Stimulated activated naive CD8-positive, alpha-beta T cell treated with anti-CD3 and anti-CD28 coated beads, Interleukin-15, amount 100 ng/mL, for 72 hours (primary cell): ENCODE measurements at places on chromosomes 2 and 18.

DNA sequence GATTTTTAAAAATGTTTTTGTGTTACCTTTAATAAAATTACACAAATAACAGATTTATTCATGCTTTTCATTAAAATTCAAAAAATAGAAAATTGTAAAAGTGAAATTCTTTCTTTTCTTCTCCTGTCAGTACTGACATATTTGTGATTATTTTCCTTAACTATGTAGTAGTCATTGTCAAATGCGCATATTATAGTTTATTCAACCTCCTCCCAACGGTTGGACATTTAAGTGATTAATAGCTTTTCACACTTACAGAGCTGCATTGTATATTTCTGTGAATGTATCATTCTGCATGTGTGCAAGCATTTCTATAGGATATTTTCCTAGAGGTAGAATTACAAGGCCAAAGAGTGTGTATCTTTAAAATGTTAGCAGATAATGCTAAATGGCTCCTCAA is 259.2 kb downstream of the SH3BP4 start:
- no peak for DNase-seq

GRCh38 chr2:182649316-182649715 is 66.7 kb upstream of the DNAJC10 start:
- DNase-seq, result no peak

GRCh38 chr2:43054367-43054766 is 172.0 kb downstream of the ZFP36L2 start:
- DNase-seq, result no peak

- no peak for DNase-seq
These were observed 88.1 kb upstream of the ZEB2 start for GRCh38 chr2:144607891-144608521.

DNA sequence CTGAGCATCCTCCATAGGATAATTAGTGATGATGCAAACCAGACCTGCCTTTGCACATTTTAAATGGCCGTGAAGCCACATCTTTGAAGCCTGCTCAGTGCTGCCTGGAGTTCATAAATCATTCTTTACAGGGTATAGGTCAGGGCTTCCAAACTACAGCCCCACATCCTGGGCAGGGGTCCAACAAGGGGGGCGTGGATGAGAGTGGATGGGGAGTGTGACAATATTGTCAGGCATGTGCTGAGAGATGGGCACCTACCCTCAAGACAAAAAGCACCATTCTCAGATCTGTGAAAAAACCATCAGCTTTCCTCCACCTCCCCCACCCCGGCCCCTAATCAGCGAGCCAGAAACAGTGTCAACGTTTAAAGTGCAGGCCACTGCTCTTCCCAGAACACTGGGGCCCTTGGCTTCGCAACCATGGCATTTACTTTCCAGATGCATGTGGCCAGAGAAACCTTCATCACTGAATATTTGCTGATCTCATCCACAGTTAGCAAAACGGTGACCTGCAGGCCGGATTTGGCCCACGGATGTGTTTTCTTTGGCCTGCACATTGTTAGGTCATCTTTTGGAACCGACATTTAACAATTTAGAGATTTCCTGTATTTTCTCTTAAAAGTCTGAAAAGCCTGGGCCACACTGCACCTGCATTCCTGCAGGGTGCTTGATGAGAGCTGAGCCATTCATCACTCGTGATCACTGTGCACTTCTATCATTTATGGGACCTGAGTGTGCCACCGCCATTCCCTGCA is 130.7 kb downstream of the ANKRD44 start:
- no peak for DNase-seq

DNA sequence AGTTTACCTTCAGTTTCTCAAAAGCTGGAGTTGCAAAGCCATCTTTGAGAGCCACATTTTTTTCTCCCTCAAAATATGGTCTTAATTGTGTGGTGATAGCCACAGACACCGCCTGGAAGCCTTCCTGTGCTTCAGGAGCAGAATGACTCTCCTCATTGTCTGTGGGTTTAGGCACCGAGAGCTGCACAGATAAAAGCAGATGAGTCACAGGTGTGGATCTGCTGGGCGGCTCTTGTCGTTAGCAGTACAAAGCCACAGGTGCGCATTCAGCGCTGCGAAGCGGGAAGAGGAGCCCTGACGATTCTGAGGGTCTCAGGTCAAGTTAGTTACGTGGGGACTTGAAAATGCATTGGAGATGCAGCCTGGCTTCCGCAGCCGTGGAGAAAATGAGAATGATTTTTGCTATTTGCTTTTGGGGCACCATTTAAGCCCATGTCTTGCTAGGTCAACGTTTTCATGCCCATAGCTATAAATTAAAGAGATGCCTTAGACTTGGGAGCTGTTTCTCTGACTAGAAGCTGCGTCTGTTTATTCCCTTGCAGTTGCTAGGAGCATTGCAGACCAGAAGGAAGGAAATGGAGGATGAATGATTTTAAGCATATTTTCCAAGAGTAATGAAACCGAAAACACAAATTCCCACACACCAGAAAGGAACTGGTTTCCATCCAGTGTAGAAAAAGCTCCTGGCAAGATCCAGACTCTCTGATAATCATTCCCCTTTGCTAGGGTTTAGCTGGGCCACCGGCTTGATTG is 51.5 kb downstream of the KLHL29 start:
- DNase-seq, result peak; percentile 65

GRCh38 chr2:234462218-234462992 is 34.5 kb downstream of the ARL4C start:
- no peak for DNase-seq

DNA sequence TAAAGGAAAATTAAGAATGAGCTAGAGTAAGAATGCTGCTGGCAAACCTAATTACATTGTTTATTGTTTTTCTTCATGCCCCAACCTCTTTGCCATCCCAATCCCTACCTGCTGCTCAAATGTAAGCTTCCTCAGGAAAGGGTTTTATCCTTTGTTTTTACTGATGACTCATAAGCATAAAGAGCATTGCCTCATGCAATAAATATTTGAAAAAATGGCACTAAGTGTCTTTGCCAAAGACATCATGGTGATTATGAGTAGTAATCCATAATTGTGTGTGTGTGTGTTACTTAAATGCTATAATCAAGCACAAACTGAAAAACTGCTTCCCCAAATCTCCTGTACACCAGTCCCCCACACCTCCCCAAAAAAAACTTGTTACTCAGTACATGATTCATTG is 53.4 kb downstream of the DNER start:
- no peak for DNase-seq

- DNase-seq, result no peak
These were observed 323.2 kb upstream of the SLC39A10 start for GRCh38 chr2:195333869-195334268.

DNA sequence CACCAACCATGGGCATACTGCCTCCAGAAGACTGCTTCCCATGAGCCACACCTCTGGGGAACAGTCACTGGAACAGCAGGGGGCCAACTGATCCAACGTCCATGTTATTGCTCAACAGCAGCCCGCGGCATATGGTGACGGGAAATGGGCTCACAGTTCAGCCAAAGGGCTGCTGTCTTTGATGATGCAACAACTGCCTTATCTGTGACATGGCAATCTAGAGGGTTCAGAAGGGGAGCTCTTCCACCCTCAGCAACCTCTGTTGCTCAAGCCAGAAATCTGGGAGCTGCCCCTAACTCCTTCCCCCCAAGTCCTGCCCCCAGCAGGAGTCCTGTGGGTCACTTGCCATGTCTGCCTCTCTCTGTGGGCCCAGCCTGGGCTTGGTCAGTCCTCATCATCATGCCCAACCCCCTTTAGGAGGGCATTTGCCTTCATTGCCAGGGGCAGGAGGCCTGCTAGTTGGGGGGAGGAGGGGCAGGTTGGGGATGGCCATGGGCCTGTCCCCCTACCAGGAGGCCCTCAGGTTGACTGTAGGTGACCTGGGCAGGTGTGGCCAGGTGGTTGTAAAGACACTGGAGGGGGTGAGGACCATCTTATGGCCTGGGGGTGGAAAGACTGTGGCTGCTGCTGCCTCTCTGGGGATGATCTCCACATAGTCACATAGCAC is 212.9 kb downstream of the CYP26B1 start:
- DNase-seq, result no peak

DNA sequence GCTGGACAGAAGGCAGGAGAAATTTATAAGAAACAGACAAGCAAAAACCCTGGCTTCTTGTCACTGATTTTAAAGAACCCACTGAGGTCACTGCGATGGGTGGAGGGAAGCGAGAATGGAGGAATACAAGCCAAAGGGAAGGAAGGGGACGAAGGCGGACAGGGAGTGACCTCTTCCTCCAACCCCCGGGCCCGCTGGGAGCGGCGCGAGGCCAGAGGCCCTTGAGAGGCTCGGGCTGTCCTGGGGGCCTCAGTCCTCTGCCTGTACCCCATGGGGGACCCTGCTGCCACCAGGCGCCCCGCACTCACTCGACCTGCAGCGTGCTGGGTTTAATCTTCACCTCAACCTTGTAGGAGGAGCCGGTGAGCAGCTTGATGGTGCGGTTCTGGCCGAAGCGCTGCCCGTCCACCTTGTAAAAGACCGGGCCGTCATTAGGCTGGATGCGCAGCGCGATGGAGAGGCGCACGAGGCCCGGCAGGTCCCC is 793 bp downstream of the CNRIP1 start:
- no peak for DNase-seq

DNA sequence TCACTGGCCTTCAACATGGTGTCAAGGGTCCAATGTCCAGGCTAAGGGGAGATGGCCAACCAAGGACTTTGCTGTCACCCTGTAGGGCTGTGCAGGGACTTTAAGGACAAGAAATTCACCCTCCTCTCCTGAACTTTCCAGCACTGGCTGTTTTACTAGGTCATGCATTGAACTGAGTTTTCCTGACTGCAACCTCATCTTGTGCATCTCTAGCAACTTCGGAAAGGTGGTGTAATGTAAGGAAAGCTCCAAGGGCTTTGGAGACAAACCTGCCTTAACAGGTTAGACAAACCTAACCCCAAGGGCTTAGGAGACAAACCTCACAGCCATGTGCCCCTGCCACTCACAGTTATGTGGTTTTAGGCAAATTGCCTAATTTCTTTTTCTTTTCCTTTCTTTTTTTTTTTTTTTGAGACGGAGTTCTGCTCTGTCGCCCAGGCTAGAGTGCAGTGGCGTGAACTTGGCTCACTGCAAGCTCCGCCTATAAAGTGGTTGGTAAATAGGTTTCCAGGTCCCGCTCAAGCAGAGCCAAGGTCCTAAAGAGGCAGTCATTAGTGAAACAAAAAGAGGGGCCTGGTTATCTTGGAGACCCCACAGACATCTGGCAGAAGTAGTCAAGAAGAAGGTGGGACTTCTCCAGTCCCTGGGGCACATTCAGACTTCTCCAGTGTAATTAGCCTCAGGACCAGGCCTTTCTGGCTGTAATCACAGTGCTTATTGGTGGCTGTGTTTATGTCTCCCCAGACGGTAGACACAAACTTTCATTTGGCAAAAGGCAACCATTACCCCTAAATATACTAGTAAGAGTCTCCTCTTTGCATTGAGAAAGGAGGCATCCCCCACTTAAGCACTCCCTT is 37.6 kb upstream of the PMAIP1 start:
- DNase-seq, result no peak

- peak; percentile 9 for DNase-seq
These were observed at the start of gene TFCP2L1 for GRCh38 chr2:121284463-121285449. TSS of gene TFCP2L1 (minus strand) at chr2:121285202. CDS start at chr2:121285109, 93 bp downstream.

GRCh38 chr2:22807872-22808271 is 577.1 kb upstream of the KLHL29 start:
- DNase-seq, result no peak

GRCh38 chr2:237915576-237915975 is 51.2 kb upstream of the UBE2F start:
- DNase-seq, result no peak

- no peak for DNase-seq
These were observed 186.1 kb downstream of the TWIST2 start for GRCh38 chr2:239033801-239034560.

DNA sequence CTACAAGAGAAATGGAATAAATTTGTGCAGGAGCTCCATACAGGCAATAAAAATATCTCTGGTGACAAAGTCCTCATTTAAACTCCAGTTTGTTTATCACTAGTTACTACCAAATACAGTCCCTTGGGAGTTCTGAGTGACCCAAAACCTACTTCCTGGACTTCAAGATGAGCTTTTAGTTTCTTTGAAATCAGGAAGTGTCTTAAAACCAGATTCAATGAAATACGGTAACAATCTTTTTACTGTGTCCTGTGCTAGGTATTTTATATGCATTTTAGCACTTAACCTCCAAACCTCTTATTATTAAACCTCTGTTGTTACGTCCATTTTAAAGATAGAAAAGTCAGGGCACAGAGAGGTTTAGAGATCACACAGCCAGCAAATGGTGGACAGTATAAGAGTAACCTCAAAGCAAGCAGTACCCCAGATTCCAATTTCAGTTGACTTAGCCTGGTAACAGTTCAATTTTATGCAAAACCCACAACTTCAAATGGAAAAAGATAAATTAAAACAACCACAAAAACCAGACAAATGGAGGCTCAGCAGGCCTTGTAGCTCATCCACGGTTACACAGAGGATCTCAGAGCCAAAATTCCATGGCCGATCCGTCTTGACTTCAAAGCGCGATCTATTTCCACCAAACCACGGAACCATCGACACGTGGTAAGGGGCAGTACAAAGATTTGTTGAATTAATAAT is 1.3 kb upstream of the KCMF1 start:
- DNase-seq, result peak; percentile 38

- DNase-seq, result no peak
These were observed 115.1 kb downstream of the SH3BP4 start for GRCh38 chr2:235066895-235067294.

DNA sequence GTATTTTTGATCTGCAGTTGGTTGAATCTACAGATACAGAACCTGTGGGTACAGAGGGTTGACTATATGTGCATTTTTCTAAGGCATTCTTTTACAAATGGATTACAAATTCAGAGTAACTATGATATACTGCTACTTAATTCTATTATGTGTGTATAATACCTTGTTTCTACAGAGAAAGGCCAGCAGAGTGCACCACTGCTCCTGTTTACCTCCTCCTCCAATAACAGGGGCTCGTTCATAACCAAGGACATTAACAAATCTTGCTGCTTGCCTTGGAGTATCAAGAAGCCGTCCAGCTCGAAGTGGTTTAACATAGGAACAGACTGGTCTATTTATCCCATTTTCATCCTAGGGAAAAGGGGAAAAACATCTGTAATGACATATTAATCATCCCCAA is 16.4 kb downstream of the CEP76 start:
- DNase-seq, result no peak

DNA sequence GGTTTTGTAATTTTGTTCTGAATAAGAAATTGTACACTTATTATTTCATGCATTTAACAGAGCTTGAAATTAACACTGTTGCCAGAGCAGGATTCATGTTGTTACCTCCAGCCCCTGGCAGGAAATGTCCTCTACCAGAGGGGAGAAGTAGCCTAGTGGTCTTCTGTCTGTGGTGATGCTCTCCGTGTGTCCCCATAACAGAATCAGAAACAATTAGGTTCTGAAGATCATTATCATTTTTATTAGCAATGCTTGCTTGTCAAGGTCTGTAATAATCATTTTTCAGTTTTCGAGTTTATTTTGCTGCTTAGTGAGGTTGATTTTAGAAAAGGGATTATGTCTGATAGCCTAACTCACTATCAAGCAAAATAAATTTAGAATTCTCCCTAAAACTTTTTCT is 116.6 kb upstream of the CNTNAP5 start:
- no peak for DNase-seq

DNA sequence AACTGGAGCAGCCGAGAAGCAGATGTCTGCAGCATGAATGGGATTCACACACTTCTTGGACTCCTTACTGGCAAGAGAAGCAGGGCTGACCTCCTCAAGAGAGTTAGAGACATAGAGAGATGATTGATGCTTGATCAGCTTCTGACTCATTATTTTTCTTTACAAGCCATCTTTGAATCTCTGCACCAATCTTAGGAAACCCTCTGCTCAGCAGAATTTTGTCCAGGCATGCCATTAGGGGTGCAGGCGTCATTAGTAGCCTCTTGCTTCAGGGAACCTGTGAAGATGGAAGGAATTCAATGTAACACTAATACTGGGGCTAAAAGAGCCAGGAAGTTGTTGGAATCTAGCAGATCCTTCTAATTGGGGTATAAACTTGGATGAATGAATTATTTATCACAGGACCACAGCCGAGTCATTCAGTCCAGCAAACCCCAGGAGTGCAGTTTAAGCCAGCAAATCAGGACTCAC is 151.8 kb downstream of the MGAT5 start:
- no peak for DNase-seq
